Stimulated activated CD8-positive, alpha-beta memory T cell treated with anti-CD3 and anti-CD28 coated beads, Interleukin-4, amount 100 ng/mL, for 4 hours (primary cell): ENCODE measurements at places on chromosomes 2 and 18.

- no peak for DNase-seq
These were observed 9.6 kb downstream of the PIGN start for GRCh38 chr18:62177271-62177670.

DNA sequence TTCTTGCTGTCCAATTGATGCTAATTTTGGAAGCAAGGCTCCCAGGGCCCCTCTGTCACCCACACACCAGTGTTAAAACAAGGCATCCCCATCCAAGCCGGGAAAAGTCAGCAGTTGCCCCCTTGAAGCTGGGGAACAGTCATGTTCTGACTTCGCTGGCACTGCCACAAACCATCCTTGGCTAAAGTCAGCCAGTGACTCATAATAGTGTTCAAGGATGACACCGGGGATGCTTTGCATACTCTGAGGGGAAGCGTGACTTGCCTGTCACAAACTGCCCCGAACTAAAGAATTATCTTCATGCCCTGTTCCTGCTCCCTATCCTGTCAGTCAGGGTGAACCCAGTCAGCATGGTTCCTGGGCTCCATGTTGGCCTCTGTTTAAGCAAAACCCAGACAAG, 37.0 kb downstream of the TGFA start:
- DNase-seq, result no peak

- DNase-seq, result no peak
These were observed 12.8 kb upstream of the GBX2 start for GRCh38 chr2:236180831-236181453.

GRCh38 chr2:60408207-60408606, 145.2 kb downstream of the BCL11A start:
- DNase-seq, result no peak

DNA sequence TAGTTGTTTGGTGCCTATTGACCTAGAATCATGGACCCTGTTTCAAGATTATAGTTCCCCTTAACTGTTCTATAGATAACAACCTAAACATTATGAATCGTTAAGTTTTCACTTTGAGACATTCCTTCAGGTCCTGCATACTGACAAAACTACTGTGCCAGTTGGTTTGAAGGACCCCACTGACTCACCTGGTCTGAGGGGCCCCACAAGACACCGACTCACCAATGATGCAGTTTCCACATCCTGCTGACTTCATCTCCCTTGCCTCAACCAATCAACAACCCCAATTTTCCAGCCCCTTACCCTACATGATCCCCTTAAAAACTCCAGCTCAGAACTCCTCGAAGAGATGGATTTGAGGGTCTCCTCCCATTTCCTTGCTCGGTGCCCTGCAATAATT, 89.6 kb upstream of the CCDC141 start:
- DNase-seq, result no peak

DNA sequence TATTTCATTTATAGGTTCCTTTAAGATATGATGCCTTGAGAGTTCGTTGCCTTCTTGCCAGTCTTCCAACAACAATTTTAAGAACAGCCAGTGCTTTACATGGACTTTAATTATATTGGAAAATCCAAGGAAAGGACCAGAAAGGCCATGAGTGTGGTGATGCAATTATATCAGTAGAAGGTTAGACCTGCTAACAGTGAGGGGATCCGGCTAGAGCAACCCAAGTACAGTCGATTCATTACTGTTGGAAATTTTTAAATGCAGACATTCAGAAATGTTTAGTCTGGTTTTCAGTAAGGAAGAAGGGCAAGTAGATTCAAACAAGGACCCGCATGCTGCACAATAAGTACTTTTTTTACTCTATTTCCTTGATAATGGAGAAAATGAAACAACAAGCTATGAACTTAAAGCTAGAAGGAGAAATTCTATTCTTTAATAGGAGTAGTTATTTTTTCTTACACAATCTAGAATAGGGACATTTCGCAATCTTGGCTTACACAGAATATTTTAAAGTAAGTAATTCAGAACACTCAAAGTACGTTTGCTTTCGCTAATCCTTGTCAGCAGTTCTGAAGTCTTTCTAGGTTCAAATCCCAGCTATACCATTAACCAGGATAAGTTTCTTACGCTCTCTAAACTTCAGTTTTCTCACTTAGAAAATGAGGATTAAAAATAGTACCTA, 405.5 kb downstream of the MEIS1 start:
- DNase-seq, result no peak

DNA sequence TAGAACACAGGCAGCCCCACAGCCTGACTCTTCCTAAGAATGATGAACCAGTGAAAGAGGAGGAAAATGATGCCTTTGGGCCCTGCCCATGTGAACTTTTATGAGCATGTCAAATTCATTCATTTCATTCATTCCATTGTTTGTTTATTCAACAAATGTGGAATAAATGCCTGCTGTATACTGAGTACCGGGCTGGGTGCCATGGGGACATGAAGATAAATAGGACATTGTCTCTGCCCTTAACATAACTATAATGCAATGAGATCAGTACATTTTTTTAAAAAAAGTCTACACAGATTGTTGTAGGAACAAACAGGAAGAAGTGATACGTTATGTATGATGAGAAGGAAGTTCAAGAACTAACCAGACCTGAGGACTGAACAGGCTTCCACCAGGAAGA, 14.7 kb downstream of the MREG start:
- no peak for DNase-seq

DNA sequence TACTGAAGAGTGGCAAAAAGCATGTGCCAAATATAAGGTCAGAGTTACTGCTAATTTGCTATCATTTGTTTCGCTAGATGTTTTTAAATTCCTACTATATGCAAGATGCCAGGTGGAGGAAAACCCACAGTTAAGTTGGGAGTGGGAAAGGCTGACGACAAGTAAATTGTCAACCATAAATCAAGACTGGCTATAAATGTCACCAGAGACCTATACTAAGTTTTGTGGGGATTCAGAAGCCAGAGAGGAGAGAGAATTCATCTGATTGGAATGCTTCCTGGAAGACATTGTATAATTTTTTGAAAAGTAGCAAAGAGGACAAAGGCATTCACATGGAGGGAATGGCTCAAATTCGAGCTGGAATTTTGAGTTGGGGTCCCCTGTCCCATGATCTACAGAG, 64.3 kb downstream of the CFAP221 start:
- DNase-seq, result no peak

- DNase-seq, result no peak
These were observed 1106.6 kb upstream of the FAM98A start for GRCh38 chr2:34705551-34706247.

- no peak for DNase-seq
These were observed 69.0 kb upstream of the ASAP2 start for GRCh38 chr2:9137379-9138150.
